ENCODE measurements at places on chromosomes 12 and 14.

DNA sequence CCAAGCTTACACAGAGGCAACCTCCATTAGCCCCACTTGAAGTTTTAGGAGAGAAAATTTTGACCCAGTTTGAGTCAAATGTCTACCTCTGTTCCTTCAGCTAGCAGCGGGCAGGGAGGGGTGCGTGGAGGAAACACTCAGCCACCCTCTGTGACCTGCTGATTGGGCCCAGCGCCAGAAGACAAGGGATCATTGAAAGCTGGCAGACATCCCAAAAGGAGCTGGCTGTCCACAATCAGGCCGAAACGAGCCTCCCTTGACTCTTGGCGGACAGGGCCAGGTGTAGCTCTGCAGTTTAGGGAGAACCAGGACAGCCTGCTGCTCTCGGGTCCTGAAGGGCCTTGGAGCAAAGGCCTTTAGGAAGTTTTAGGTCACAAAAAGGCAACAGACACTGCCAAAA, 41.3 kb downstream of the CD9 start:
- DNase-seq = no peak

DNA sequence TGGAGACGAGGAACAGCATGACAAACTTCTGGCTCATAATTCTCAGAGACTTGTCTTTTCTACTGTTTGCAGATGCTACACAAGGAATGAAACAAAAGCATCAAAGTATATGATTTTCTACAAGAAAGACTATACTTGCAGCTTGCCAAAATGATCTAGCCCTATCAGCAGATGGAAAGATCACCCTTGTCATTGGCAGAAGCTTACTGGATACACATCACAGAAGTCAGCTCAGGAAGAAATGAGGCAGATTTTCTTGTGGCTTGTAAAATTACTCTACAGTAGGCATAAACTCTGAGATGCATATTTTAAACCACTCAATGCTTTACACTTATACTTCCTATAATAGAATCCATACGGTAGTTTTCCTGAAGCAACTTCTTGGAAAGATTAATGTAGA, 20.6 kb downstream of the E2F7 start:
- DNase-seq = no peak

DNA sequence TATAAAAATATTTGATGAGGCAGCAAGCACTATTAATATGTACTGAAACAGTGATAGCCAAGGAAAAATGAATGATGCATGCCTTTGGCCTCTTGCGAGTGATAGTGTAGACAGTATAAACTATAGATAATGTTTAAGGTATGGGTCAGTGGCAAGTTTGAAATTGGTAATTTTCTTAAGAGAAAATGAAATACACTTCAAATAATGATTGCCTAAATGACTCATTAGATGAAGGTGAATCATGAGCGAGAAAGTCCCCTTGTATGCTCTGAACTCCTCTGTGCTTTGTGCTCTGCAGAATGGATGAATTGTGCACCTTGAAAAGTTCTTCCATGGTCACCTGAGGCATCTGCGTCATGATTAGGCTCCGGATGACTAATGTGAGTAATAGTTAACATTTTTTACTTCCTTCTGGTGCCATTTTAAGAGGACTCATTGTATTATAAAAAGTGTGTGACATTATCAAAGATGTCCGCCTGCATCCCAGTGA, 84.9 kb upstream of the RTL1 start:
- DNase-seq = no peak

GRCh38 chr12:95241761-95242506, 24.3 kb downstream of the VEZT start:
- no peak for DNase-seq

- no peak for DNase-seq
Measured at GRCh38 chr14:100012478-100013327, 52.5 kb upstream of the EVL start.

DNA sequence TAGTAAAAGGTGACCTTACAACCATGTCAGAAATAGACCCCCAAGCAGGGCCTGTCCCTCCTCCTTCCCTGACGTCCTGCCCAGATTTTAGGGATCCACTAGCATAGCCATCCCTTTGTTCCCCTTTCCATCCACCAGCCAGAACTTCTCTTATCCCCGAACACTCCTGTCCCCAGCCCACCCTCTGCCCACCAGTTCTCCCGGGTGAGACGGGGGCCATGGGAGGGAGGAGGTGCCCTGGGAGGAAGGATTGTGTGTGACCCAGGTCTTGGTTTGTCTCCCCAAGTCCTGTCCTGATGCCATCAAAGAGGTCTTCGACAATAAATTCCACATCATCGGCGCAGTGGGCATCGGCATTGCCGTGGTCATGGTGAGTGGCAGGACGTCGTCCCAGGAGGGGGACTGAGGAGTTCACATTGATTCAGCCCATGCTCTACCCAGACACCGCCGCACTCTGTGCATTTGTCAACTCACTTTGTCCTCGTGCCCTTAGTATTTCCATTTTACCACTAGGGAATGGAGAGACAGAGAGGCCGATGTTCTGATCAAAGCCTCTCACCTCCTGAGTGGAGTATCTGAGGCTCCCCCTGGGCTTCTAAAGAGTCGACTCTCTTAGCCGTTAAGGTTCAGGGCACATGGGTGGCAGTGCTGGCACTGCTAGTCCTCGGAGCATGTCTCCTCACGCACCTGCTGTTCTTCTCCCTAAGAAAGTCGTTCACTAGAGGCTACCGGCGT, 35.9 kb downstream of the CD9 start:
- no peak for DNase-seq

- DNase-seq = no peak
Measured at GRCh38 chr14:78519863-78520262, 349.7 kb downstream of the NRXN3 start.

GRCh38 chr14:99035268-99035667, 236.7 kb downstream of the BCL11B start:
- no peak for DNase-seq

DNA sequence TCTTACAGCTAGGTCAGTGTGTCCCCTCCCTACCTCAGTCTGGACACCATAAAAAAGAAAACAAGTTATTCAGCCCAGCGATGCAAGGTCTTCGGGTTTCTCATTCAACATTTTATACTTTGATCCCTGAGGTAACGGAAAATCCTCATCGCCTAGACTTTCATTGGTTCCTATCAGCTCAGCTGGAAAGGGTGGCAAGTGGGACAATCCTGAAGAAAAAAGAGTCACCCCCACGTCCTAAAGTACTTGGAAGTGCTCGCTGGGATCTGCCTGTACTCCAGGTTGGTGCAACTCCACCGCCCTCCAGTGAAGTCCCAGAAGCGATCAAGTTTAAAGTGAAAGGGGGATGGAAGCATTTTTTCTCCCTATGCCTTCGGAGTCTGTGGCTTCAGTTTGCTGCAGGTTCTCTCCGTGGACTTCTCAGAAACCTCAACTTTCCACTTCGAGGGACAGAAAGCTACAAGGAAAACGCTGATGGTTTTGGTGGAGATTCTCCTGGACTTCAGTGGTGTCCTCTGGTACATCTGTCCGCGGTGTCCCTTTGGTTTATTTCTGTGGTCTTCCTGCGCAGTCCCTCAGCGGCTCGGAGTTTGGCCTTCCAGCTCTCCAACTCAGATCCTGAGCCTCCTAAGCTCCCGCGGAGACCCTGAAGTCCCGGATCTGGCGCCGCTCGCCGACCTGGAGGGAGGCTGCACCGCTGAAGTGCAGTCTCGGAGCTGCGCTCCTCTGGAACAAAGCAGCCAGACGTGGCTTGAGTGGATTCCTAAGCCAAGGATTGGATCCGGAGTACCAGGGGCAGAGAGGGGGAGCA, 1.8 kb upstream of the LRFN5 start:
- DNase-seq = no peak

Data from activated T-cell treated with anti-CD3 and anti-CD28 coated beads for 24 hours (primary cell).